Muscle of arm (tissue), 14 donors: ENCODE measurements at places on chromosomes 7 and 10. TPM values are rescaled to one million over a fixed set of nuclear protein-coding genes. Genes with fewer than 3 reads are reported as not detected.

DNA sequence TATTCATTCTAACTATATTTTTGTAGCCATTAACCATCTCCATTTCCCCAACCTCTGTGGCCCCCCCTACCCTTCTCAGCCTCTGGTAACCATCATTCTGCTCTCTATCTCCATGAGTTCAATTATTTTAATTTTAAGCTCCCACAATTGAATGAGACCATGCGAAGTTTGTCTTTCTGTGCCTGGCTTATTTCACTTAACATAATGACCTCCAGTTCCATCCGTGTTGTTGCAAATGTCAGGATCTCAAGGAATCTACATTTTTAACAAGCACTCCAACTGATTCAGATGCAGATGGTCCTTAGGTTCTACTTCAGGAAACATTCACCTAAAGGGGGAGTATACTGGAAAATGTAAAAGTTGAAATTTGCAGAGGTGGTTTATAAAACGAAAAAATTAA is 60.2 kb upstream of the PTPN12 start:
- DNase-seq = no peak

The CFAP69 gene
- 2.9 TPM for polyA plus RNA-seq

The EZH2 gene
- not detected for polyA plus RNA-seq

The GRM3 gene
- 0.37 TPM for polyA plus RNA-seq
